Activated CD4-positive, CD25-positive, alpha-beta regulatory T cell treated with anti-CD3 and anti-CD28 coated beads, Interleukin-2, amount 50 U/mL, for 16 hours (primary cell): ENCODE measurements at places on chromosomes 3 and 15.

DNA sequence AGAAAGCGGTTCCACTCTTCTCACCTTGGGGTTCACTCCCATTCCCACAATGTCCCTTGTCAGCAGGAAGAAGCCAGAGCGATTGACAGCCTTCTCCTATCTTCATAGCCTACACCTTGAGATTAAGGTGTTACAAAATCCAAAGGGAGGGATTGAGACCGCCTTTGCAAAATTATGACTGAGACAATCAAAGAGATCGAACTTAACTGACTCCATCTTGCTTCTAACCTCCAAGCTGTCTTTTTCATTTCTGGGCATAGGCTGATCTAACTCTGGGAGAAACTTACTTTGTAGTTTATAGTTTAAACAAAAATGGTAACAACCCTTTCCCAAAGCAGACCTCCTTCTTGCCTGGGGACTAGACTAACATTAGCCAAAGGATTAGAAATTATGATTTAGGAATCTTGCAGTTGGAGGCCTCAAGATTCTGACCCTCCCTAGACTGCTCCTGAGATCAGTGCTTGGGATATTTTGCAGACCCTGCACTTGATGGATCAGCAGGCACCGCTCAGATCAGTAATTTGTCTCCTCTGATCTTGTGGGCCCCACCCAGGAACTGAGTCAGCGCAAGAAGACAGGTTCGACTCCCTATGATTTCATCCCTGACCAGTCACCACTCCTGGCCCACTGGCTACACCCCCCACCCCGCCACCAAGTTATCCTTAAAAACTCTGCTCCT lies 40.0 kb downstream of the PAQR5 start:
- no peak for DNase-seq

DNA sequence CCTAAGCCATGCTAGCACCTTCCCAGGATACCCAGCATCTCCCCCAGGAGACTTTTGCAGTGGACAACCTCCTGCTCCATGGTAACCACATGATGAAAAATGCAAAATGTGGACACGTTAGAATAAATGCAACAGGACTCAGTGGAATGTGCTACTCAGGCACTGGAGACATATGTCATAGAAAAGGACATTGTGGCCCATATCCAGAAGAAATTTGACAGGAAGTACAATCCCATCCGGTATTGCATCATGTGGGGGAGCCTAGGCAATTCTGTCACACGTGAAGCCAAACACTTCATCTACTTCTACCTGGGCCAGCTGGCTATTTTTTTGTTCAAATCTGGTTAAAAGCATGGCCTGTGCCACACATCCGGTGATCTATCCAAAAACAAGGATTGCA lies 227.2 kb upstream of the GPR149 start:
- DNase-seq, result no peak

GRCh38 chr3:7456386-7456785 lies 595.5 kb downstream of the GRM7 start:
- no peak for DNase-seq

DNA sequence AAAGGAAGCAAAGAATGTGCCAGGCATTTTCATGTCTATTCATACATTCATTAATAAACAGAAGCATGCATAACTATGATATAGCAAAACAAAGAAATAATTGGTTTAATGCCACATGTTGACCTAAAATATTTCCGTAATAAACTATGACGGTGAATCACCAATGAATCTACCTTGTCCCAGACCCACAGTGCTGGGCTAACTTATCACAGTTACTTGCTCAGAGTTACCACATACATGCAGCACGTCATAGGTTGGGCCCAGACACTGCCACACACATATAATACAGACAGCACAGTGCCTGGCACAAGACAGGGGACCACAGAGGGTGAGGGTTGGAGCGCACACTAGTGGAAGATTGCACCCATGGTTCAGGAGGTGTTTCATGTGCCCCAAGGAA lies 86.9 kb downstream of the ATP1B3 start:
- no peak for DNase-seq

- no peak for DNase-seq
Measured at GRCh38 chr15:66503780-66504562, 684 bp downstream of the RPL4 start.

GRCh38 chr3:38017445-38018295 lies 11.8 kb downstream of the PLCD1 start:
- no peak for DNase-seq

DNA sequence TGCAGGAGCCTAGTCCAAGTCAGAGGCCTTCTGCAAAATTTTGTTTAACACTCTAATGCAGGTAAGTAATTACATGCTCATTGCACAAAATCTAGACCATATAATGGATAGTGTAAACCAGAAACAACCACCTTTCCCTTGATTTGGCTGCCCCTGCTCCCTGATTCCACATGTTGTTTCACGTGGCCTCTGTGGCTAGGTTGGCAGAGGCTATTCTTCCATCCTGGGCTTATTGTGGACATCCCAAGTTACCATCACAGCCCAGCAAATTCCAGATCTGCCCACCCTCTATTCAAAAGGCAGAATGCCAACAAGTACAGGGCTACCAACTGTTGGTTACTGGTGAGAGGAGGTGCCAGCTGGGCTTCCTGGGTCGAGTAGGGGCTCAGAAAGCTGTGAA lies 794.5 kb upstream of the GRM7 start:
- DNase-seq, result no peak

GRCh38 chr15:72313448-72313840 lies 6.5 kb downstream of the CELF6 start:
- no peak for DNase-seq

DNA sequence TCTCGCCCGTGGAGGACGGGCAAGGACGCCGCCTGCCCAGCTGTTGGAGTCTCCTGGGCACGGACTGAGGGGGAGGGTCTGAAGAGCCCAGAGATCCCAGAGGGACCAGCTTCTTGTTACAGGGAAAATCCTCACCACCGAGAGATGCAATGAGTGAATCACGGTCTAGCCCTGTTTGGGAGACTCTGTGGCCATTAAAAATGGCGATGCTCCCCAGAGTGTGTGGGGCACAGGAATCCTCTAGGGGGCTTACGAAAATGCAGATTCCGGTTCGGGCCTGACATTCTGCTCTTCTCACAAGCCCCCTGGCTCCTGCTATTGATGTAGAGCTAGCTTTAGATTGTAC lies 35.5 kb upstream of the EPHB3 start:
- no peak for DNase-seq

DNA sequence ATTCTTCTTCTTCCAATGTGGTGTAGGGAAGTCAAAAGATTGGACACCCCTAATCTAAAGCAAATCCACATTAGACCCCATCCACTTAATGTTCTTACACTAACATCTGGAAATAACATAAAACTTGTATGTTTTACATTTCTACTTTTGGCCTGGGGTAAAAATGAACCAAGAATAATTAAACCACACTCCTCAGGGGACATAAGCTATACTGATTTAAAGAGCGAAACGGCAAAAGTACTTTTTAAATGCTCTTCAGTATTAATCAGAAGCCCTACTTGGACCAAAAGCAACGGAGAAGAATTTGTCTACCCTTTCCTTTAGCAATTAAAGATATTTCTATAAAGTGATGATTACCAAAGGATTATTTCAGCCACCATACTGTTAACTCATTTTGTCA lies 123.9 kb downstream of the TMCC1 start:
- DNase-seq, result no peak

GRCh38 chr3:129535075-129535474 lies 6.6 kb downstream of the RHO start:
- DNase-seq, result no peak

GRCh38 chr15:63043335-63044076 lies 959 bp downstream of the TPM1 start:
- DNase-seq, result no peak

GRCh38 chr3:148214705-148215104 lies 483.0 kb upstream of the AGTR1 start:
- DNase-seq, result no peak

- DNase-seq, result no peak
Measured at GRCh38 chr3:17840651-17841050, 98.2 kb upstream of the TBC1D5 start.

- no peak for DNase-seq
Measured at GRCh38 chr3:171099911-171100310, 73.4 kb upstream of the SLC2A2 start.

GRCh38 chr3:136093771-136094170 lies 102.4 kb downstream of the MSL2 start:
- no peak for DNase-seq

DNA sequence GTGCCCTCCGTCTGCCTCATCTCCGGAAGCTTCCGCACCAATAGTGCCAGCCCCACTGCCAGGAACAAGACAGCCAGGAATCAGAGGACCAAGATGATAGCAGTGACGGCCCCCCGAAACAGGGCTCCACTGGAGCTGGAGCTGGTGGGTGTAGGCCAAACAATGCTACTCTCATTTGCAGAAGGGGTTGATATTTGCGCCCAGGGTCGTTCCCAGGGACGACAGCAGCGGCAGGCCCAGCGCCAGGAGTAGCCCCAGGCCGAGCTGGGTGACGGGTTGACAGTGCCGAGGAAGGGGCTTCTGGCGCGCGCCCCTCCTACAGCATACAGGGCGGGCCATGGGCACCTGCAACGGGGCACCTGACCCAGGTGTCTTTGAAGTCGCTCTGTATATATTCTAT lies 301.4 kb downstream of the CNTN6 start:
- DNase-seq, result no peak

DNA sequence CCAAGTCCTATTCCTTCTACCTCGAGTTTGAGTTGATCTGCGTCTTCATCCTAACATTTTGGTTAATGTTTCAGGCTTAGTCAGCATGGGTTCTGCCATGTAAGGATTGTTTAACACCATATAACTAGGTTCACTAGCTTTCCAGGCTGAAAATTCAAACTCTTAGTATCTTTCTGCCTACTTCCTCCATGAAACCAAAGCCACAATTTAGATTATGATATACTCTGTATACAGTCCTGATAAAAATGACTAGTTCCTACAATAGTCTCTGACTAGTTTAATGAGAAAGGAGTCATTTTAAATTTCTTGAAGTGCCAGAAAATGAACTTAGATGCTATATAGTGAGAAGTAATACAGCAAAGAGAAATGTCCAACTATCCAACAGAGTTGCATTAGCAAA lies 6.6 kb upstream of the BTLA start:
- no peak for DNase-seq

GRCh38 chr3:161549261-161549660 lies 52.7 kb downstream of the OTOL1 start:
- DNase-seq, result no peak

GRCh38 chr3:127457094-127457475 lies 133.4 kb downstream of the TPRA1 start:
- no peak for DNase-seq

GRCh38 chr3:15899388-15899787 lies 101.6 kb upstream of the ANKRD28 start:
- no peak for DNase-seq

- no peak for DNase-seq
Measured at GRCh38 chr3:138625707-138626365, 17.3 kb downstream of the FAIM start.

DNA sequence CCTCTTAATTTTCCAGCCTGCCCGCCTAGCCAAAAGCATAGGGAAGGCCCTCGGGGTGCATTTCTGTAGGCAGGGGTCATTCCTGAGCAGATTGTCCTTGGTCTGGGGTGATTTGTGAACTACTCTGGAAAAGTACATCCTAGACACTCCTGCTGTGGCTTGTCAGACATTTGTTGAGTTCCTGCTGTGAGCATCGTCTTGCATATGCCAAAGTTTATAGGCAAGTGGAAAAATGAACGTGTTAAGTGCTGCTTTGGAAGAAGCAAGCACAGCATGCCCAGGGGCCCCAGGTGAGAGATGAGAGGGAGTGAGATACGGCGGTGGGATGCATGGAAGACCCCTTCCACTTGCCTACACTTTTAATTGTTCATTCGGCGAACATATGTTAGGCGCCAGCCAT lies 237.7 kb upstream of the ST8SIA2 start:
- DNase-seq, result no peak

DNA sequence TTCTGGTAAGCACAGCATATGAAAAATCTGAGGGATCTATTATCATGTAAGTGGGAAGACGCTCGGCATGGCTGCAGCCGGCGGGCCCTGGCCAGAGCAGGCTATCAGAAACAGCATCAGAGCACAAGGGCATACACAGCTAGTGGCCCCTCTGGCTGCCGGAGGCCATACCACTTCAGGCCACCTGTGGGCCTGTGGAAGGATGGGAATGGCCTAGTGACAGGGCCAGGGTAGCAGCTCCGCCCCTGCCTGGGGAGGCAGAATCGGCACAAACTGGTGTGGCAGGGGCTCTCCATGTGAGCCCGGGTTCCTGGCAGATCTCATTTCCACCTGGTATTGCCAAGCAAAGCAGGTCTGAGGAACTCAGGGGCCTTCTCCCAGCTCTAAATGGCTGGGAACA lies 46.4 kb downstream of the SH3BP5 start:
- no peak for DNase-seq

DNA sequence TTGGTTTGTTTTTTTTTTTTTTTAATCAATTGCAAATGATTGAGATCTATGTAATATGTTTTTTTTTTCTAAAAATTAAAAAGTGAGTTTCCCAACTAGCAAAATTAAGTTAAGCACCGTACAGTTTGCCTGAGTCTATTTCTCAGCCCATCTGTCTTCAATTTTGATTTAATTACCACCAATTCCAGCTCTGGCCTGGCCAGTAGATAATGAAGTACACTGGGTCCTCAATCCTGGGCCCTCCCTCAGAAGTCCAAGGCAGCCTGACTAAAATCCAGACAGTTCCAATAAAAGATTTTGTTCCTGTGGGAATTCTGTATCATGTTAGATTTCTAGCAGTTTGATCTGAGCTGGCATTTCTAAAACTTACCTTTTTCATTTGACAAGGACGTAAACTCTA lies 887.2 kb downstream of the NAALADL2 start:
- DNase-seq, result no peak

DNA sequence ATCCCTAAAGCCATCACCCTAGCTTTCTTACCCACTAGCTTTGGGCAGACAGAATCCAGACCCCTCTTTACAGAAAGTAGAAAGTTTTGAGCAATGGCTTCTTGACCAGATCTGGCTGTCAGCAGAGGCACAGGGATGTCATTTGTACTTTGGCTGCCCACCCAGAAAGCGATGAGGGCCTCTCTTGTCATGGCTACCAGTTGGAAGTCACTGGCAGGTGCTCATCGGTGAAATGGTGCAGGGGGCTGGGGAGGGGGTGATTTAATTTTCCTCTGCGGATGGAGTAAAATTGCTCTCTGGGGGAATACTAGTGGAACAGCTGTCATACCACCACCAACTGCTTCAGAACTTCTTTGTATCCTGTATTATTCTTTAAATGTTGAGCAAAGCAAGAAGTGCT lies 393.7 kb downstream of the LSAMP start:
- DNase-seq, result no peak

GRCh38 chr3:164737174-164737573 lies 341.1 kb downstream of the SI start:
- no peak for DNase-seq

DNA sequence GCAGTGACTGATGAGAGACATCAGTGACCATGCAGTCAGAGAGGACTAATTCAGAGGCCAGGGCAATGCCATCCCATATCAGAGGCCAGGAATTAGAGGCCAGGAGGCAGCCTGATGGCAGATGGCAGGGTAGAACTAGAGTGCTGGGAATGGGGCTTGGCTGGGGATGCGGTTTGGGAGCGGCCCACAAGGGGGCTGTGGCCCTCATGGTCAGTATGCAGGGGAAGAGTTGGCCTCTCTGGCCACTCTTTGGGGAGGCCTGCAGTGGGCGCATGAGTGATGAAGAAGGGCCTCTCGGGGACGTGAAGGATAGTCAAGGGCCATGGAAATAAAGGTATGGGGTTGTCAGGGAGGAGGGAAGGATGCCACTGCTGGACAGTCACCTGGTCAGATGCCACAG lies 101.7 kb downstream of the EEFSEC start:
- DNase-seq, result no peak
